SIG-M5 (cell line): ENCODE measurements at places on chromosomes 6 and 20.

DNA sequence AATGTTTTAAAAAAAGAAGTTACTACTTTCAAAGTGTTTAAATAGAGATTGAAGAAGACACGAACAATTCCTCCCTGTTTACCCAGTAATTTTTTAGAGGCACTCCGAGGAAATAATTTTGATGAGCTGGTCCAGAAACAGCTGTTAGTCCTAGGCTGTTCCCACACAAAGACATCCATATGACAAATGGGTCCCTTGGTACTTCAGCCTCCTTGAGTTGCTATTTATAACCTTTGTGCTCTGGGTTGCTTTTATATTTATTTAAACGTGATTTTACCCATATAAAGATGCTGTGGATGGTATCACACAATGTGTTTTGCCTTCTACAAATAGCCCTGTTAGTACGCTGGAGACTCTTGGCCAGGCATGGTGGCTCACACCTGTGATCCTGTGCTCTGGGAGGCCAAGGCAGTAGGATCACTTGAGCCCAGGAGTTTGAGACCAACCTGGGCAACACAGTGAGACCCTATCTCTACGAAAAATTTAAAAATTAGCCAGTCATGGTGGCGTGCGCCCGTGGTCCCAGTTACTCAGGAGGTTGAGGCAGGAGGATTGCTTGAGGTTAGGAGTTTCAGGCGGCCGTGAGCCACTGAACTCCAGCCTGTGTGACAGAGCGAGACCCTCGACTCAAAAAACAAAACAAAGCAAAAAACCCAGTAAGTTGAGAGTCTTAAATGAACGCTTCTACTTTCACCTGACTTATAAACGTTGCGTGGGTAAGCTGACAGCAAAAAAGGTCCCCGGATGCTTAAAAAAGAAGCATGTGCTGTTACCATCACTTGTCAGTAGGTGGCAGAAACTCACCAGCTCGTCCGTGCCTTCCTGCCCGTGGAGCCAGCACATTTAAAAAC is 56.9 kb upstream of the ARMH2 start:
- DNase-seq: no peak

- no peak for DNase-seq
These were observed 33.9 kb upstream of the ZBTB24 start for GRCh38 chr6:109516929-109517328.

GRCh38 chr20:44256961-44257360 is 9.9 kb downstream of the GDAP1L1 start:
- no peak for DNase-seq

GRCh38 chr6:150543178-150543577 is 56.5 kb upstream of the PLEKHG1 start:
- DNase-seq: no peak

GRCh38 chr6:128070406-128070805 is 169.5 kb upstream of the THEMIS start:
- DNase-seq: no peak

- DNase-seq: no peak
These were observed 701.8 kb upstream of the FLRT3 start for GRCh38 chr20:15039088-15039752.

- no peak for DNase-seq
These were observed 95.3 kb downstream of the NFATC2 start for GRCh38 chr20:51447097-51447764.

DNA sequence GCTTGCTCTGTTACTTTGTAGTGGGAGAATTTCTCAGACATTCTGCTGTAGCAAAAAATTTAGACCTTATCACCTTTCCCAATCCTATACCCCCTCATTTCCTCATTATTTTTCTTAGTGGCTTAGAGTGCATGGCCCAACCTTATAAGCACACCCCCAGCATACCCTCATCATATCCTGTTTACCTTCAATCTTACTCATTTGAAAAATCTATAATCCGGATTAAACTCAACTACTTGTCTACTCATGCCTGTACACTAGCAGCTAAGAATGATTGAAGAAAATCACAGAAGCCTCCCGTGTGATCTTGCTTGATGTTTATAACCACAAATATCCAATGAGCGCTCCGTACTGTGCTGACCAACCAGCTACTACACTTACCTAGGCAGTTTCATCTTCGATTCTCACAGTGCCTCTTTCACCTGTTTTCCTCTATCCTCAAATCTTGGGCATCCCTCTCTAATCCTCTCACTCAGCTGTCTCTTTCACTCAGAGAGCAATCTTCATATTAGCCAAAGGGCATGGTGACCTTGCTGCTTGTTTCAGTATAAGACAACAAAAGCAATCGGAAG is 36.6 kb downstream of the AIG1 start:
- no peak for DNase-seq
